ENCODE measurements at places on chromosomes 2 and 18.
A peak's percentile ranks its signal among the peaks of the same experiment; 100 is the strongest.

DNA sequence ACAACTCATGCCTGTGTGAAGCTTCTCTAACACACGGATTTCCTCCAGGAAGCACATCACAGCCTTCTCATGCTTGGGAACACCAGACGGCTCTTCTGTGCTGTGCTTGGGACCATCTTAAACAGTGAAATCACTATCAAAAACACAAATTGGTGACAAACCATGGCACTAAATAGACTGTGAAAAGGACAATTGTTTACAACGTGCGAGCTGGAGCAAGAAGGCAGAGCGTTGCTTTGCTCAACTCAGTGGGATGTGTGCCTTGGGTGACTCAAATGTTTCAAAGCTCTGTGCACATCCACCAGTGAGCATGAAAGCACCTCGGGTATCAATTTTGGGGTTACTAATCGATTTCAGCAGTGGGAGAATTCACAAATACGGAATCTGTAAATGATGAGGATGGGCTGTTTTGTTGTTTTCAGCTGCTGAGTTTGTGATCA lies 182.4 kb upstream of the ARL4C start:
- no peak for DNase-seq

DNA sequence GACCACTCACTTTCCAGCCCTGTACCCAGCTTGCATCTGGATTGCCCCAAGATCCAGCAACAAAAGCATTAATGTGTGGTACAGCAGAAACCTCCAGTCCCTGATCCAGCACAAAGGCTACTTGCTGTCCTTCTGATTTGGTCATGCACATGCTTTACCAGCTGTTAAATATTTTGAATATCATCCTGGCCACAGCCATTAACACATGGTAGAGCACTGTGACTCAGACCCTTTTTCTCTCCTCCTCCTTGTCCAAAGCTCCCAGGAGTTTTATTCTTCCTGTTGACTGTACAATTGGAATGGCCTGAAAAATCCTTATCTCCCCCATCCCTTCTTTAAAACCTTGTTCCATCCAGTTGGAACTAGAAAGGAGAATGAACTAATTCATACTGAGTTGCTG lies 419.7 kb upstream of the TNP1 start:
- no peak for DNase-seq

- DNase-seq, result no peak
These were observed 1896.8 kb upstream of the CELF4 start for GRCh38 chr18:39462436-39462835.

DNA sequence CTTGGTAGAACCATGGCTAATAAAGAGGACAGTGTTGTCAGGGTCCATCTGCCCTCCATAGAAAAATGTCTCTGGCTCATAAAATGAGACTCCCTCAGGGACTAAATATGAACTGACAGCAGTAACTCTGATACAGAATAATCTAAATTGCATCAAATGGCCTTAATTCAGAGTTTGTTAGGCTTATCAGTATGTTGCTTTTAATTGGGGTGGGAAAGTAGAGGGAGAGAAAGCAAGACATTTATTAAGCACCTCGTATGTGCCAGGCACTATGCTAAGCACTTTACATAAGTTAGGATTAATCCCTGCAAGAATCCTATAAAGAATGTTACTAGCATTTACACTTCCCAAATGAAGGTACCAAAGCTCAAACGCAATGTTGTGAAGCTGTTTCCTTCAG lies 115.2 kb downstream of the MMADHC start:
- no peak for DNase-seq

DNA sequence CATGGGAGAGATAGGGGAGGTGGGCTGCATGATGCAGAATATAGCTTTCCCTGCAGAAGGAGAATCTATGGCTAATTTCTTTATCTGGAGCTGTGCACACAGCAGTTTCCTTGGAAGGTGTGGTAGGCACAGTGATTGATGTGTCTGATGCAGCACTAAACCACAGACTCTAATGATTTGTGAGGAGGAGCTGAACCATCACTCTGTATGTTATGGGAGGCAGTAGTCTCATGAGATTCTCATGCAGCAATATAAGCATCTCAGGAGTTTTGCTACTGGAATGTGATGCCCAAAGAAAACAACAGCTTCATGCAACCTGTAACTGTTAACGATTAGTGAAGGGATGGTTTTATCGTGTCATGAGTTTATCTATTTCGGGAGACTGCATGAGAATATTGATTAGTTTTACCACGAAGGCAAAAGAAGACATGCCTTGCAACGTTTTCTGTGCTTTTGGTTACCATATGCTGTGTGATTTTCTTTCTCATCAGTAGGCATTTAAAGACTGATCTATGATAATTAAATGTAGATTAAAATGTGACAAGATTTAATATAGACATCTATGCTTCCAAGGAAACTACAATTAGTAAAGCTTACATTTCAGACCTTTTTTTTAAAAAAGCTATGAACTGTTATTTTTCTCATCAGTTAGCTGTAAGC lies 286.8 kb downstream of the ARL6IP6 start:
- no peak for DNase-seq

DNA sequence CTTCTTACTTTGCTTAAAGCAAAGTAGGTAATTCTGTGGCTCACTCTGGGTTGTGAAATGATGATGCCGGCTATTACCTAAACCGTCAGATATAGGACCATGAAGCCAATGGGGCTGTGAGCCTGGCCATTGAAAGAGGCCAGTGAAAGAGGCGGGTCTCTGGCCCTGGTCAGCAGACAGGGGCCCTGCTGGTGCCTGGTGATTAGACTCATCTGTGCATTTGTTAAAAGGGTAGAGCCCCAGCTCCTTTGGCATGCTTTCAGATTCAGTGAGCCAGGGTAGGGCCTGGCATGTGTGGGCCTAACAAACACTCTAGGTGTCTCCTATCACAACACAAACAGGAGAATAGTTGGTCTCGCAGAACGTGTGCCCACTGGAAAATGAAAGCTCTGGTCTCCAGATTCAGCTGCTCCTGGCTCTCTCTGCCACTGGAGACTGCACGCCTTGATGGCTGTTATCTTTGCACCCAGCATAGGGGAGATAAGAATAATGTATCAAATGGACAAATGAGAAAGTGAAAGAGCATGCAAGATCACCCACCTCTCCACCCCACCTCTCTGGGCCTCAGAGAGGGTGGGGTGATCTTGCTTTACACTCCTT lies 6.9 kb downstream of the LRRC30 start:
- no peak for DNase-seq

DNA sequence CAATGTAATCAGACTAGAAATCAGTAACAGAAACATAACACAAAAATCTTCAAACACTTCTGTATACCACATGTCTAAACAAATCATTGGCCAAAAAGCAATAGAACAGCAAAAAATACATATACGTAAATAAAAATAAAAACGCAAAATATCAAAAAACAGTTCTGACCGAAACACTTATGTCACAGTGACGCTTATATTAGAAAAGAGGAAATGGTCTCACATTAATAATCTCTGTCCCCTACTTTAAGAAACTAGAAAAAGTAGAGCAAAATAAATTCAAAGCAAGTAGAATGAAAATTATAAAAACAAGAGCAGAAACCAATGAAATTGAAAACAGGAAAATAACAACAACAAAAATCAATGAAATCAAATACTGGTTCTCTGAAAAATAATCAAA lies 41.9 kb downstream of the TMEM131 start:
- DNase-seq, result no peak

DNA sequence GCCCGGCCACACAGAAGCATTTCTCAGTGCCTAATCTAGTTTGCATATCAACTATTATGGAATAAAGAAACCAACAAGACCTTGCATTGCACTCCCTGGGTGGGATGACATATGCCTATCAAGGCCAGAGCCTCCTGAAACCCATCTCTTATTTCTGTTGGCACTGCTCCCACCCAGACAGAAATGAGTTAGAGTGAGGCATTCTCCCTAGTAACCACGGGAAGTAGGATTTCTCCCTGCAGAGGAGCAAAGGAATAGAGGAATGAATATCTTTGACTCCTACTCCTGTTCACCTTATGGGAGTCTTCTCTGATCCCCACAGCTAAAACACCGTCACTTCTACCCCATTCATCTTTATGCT lies 24.2 kb upstream of the SCYGR1 start:
- no peak for DNase-seq

DNA sequence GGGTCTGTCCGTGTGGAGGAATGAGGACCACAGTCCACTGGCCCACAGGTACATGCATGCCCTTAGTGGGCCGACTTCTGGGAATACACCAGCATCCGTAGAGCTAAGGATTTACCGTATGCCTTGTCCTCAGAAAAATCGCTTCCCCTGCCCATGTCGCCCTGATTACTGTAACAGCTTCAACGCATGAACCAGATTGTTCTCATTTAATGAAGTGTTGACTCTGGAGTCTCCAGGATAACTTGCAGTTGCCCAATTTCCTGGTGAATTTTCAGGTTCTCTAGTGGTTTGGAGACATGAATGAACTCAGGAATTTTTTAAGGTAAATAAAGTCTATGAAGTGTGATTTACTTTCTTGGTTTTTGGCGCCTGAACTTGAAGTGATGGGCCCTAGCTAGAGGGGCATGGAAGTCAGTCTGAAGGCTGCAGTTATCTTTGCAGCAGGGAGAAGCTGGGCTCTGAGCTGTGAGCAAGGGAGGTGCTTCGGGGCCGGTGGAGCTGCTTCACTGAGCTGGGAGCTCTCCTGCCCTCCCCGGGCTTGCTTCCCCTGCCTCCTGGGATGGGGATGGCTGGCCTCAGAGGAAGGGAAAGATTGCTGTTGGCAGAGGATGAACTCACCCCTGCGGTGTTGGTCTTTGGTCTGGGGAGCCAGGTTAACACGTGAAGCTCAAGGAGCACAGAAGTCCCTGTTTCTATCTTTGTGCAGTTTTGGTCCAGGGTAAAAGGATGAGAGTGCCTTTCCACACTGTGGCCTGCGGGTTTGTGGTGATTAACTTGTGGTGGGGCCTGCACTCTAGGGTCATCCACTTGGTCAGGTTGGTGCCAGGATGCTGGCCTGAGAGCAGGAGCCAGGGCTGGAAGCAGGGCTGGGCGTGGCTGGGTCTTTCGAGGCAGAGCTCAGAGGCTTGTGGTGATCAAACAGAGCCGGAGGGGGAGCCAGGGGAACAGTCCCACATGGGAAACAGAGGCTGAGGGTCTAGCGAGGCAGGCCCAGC lies 28.1 kb downstream of the TCF7L1 start:
- DNase-seq, result no peak

GRCh38 chr2:215020283-215020682 lies 118.1 kb downstream of the ABCA12 start:
- DNase-seq, result no peak

DNA sequence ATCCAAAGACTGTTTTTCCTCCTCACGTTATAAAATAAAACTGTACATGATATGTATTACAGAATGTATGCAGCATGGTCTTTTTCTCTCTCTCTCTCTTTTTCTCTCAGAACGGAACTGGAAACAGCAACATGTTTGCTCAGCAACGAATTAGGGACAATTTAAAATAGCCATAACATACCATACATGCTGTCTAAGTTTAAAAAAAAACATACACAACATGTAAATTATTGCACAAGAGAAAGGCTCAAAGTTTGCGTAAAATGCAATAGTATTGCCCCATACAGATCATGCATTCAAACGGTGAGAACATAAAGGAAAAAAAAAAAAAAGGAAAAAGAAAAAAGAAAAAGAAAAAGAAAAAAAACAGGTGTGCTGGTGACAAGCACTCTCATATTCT lies 93.6 kb downstream of the BCL11A start:
- no peak for DNase-seq

DNA sequence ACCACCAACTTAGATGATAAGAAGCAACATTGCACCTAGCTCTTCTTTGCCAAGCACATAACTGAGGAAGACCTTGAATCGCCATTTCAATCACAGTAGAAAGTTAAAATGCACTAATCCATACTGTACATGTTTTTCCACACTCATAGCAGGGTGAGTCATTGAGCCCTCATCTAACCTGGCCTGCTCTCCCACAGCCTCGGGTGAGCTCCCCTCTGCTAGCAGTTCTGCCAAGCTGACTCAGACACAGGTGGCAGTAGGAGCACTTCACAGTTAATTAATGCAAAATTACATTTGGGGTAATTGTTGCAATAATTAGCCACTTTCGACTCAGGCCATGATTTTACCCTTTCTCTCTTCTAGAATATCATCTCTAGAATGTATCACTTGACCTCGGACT lies 1632.8 kb upstream of the CELF4 start:
- no peak for DNase-seq

GRCh38 chr18:50284255-50284885 lies 3.0 kb upstream of the MBD1 start:
- DNase-seq, result no peak

- DNase-seq, result no peak
These were observed 249.4 kb upstream of the UBE2E3 start for GRCh38 chr2:180730976-180731375.

- no peak for DNase-seq
These were observed 43.7 kb upstream of the ZBTB7C start for GRCh38 chr18:48452861-48453323.

DNA sequence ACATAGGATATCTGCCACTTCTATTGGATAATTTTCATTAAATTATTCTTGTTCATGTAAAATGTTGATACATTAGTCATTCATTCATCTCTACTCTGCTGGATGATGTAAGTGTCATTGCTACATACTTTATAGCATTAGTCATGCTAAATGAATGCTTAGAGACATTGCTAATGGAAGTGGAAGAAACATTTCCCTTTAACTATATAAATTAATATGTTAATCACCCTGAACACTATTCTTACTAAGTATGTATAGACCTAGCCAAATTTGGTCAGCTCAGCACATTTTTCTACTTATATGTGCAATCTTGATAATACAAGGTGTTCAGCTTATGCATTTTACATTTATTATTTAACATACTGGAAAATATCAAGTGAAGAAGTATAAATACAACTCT lies 160.2 kb downstream of the DPP4 start:
- DNase-seq, result no peak

DNA sequence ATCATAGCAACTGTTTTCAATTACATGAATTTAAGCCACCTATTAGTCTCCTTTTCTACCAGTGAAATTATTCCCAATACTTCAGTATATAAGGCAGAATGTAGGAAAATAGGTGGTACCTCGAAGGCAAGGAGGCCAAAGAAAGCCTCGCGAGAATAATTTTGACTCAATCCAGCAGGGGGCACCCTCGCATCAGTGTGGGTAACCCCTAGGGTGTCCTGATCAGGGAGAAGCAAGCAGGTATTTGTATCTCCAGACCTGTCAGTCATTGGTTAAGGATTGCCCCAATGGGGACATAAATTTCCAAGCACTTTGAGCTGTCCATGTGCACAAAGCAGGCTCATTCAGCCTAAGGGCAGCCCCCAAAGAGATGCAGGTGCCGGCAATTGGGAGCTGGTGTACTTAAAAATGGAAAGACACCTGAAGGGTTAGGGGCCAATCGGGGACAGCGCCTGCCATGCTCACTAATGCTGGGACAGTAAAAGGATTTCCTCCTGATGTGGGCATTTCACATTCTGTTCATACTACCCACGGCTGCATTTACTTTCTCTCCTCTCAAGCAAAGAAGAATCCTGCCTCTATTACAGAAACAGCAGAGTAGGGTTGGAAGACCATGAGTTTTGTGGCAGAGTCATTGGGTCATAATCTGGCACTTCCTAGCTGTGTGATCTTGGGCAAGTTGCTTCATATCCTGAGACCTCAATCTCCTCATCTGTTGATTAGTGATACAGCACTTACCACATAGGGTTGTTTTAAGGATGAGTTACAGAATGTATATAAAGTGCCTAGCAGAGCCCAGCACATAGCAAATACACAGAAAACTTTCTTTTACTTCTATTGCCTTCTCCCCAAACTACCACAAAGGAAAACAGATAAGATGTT lies 136.1 kb downstream of the ICOS start:
- peak; percentile 31 for DNase-seq

GRCh38 chr2:134705861-134706586 lies 12.8 kb downstream of the TMEM163 start:
- DNase-seq, result no peak

GRCh38 chr2:233036162-233036838 lies 3.8 kb downstream of the NEU2 start:
- no peak for DNase-seq

Data from neuronal stem cell (in vitro differentiated cells).